Kidney glomerular epithelial cell (primary cell): ENCODE measurements at places on chromosomes 7 and 10.

- DNase-seq = no peak
Measured at GRCh38 chr7:94478648-94479214, 30.9 kb upstream of the CASD1 start.

DNA sequence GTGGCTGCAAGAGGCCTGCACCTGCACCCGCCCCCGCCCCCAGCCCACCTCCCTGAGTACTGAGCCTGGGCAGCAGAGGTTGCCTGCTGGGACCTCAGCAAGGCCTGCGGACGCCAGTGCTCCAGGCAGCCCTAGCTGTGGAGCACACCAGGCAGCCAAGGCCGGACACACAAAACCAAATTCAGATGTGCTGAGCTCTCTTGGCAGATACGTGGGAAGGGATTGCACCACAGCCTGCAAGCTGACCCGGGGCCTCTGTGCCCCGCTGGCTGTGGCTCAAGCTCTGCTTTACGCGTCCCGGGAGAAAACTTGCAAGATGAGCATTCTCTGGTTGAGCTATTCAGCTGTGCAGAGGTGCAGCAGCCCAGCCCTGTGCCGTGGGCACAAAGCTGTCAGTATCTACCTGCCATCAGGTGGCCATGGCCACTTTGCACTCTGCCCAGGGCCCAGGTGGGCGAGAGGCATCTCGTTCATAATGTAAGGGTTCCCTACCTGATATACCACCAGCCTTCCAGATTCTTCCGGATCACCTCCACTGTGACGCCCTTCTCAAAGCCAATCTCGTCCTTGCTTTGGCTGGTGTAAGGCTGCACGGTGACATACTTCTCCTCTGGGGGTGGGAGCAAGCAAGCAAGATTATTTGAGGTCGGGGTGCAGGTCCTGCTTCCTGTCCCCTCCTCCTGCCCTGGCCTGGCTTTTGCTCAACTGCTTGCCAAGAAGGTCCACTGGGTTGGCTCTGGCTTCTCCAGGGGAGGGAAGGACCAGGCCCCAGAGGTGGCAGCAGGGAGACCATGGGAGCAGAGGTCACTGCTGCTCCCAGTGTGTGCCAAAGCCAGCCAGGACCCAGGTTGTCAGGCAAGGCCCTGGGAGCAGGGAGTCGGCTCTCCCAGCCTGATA, 123.4 kb downstream of the NEURL1 start:
- DNase-seq = no peak

GRCh38 chr10:91690412-91690811, 57.5 kb upstream of the PPP1R3C start:
- no peak for DNase-seq

- DNase-seq = no peak
Measured at GRCh38 chr10:84193846-84194423, 402 bp upstream of the CDHR1 start.

- DNase-seq = no peak
Measured at GRCh38 chr10:13238271-13239077, 4.3 kb upstream of the UCMA start.

- no peak for DNase-seq
Measured at GRCh38 chr10:22369434-22370072, 24.3 kb downstream of the SPAG6 start.

GRCh38 chr10:14498326-14498725, 167.6 kb upstream of the FRMD4A start:
- DNase-seq = no peak

- no peak for DNase-seq
Measured at GRCh38 chr7:141752634-141753033, 11.3 kb upstream of the TAS2R3 start.

DNA sequence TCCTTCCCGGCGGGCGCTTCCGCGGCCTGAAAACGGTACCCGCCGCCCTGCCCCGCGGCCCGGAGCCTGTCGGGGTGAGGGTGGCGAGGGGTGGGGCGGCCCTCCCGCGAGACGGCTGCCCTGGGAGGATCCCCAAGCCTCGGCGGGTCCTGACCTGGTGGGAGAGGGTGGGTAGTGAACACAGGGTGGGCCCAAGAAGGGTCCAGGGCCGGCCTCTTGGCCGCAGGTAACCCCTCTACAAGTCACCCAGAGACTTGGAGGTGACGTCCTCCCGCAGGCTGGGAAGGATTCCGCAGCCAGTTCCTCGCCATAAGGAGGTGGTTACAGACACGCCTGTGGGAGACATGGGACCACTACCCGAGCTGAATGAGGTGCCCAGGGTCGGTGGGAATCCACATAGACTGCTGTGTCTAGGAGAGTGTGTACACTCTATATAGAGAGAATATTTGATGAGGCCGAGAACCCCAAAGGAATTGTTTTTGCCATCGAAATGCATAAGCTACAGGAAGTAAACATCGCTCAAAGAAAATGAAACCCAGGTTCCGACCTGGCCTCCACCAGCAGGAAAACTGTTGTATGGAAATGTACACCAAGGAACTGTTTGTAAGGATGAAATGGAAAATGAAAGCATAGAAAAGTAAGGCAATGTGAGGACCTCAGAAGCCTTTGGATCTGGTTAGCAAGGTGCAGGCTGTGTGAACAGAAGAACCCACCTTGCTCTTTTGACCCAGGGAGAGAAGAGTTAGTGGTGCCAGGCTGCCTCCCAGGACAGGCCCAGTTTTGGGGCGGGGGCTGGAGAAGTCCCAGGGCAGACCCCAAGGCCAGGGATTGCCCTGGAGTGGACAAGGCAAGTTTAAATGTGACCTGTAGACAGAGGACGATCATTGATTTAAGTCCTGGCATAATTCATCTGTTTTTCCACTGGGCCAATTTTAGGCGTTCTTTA, 659 bp downstream of the OPTN start:
- DNase-seq = peak; percentile 10

DNA sequence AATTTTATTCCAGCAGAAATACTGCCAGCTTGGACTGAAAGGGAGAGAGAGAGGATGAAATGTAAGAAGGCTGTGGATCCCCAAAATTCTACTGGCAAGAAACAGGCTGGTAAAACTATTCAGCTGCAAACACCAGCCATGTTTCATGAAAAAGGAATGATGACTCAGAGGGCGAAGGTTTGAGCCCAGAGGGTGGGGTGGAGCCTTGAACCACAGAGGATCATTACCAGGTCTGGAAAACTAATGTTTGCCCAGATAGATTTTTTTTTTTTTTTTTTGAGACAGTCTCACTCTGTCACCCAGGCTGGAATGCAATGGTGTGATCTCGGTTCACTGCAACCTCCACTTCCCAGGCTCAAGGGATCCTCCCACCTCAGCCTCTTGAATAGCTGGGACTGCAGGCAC, 41.7 kb upstream of the NRF1 start:
- DNase-seq = peak; percentile 34

DNA sequence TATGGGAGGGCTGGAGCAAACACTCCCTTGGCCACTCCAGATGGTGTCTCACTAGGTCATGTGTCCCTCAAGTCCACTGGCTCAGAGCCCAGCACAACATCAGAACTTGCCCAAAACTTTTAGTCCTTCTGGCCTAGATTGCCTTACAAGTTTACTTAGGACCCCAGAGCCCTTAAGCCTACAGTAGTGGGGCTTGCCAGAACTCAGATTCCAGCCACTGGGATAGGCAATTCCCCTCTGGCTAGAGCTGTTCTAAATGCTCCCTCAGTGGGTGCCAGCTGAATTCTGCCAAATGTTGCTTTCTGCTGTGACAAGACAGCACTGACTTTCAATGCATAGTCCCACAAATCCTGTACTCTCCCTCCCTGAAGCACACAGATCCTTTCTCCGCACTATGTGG, 331.1 kb downstream of the HTR7 start:
- DNase-seq = no peak

GRCh38 chr7:105448181-105448580, 59.5 kb upstream of the SRPK2 start:
- no peak for DNase-seq

GRCh38 chr10:73894245-73894971, 16.5 kb upstream of the PLAU start:
- DNase-seq = peak; percentile 21

DNA sequence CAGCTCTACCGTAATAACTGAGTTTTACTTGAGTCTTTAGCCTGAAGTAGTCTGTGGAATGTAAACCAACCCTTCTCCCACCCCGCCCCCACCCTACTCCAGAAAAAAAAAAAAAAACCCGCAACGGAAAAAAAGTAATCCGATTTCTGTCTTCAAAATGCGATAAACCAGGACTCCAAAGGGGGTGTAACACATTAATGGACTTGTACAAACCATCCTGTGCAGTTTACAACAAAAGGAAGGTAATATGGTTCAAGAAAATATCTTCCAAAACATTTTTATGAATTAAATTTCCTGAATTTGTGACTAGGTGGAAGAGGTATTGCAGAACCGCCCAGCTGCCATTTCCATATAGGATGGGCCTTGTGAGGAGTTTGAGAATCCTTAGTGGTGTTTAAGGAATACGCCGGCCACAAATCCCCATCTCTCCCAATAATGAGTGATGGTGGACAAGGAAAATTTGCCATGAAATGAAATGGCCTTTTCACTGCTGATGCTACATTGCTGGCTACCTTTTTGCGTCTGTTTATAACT, 10.6 kb downstream of the SKIDA1 start:
- DNase-seq = no peak
